ENCODE measurements at places on chromosomes 12 and 14. TPM values are rescaled to one million over a fixed set of nuclear protein-coding genes. Genes with fewer than 3 reads are reported as not detected.

The GZMH gene
- total RNA-seq, result not detected

The GLS2 gene
- total RNA-seq, result under 0.01 TPM

The RNASE7 gene
- total RNA-seq, result not detected

The AQP2 gene
- total RNA-seq, result not detected

The NTN4 gene
- total RNA-seq, result 28.6 TPM
